ENCODE measurements at places on chromosomes 13 and 19.

DNA sequence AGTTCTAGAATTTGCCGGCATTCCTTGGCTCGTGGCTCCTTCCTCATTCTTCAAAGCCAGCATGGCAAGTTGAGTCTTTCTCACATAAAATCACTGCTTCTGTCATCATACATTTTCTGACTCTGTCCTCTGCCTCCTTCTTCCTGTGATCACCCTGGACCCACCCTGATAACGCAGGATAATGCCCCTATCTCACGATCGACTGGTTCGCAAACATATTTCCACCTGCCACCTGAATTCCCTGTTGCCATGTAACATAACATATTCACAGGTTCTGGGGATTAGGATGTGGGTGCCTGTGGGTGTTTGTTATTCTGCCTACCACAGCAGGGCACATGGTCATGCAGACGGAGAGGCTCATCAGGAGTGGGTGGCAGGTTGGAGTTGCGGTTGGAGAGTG lies 177.7 kb downstream of the NHLRC3 start:
- DNase-seq = no peak

- no peak for DNase-seq
Measured at GRCh38 chr13:109182777-109183465, 553.5 kb downstream of the MYO16 start.

GRCh38 chr13:39540929-39541605 lies 61.9 kb downstream of the LHFPL6 start:
- DNase-seq = no peak

DNA sequence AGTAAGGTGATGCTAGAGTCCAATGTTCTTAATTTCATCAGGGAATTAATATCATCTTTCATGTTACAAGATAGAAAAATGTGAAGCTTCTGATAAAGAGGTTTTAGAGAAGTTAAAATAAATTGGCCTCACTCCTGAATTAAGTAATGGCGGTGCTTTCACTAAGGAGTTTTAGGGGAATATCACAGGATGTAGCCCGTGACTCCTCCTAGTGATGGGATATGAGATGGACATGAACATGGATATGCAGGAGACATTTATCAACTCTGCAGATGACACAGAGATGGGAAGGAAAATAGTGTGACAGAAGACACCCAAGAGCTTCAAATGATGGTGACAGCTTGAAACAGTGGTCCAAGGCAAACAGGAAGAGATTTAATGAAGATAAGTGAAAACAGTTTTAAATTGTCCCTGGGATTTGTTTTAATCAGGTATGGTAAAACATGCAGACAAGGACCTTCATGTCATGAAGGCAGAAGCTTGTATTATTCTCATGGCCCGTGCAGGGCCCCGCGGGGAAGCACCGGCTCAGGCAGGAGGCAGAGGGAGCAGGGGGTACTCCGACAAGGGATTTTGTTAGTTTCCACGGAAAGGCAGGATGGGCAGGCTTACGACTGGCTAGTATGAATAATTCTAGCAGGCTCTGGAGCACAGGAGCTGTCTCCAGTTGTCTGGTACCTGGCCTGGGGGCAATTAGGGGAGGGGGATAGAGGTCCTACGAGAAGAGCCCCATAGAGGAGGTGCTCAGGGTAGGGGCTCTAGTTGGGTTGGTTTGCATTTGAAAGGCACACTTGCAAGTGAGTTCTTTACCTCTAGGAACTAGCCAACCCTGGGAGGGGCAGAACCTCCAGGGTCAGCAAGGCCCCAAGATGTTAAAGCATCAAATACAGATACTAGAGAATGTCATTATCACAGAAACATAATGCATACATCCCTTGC lies 38.7 kb upstream of the FARP1 start:
- DNase-seq = no peak

DNA sequence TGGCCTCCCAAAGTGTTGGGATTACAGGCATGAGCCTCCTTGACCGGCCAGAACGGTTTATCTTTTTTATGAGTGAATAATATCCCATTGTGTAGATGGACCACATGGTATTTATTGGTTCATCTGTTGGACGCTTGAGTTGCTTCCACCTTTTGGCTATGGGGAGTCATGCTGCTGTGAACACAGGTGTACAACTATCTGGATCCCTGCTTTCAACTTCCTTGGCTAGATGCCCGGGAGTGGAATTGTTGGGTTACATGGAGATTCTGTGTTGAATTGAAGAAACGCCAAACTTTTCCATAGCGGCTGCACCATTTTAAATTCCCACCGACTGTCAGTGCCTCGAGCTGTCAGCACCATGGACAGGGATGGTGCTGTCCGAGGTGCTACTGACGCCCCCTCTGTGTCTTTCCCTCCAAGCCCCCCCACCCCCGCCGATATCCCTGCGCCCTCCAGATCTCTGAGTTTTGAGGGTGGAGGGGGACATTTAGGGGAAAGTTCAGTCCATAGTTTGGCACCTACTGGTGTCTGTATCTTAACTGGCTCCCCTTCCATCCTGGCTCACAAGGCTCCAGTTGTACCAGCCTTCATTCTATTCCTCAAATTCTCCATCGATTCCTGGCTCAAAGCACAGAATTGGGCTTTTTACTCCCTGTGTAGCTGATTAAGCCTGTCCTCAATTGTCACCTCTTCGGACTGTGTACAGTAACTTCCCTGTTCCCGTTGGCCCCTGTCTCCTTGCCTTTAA lies 27.3 kb downstream of the PNPLA6 start:
- no peak for DNase-seq

GRCh38 chr13:33318744-33319143 lies 33.2 kb upstream of the STARD13 start:
- no peak for DNase-seq

DNA sequence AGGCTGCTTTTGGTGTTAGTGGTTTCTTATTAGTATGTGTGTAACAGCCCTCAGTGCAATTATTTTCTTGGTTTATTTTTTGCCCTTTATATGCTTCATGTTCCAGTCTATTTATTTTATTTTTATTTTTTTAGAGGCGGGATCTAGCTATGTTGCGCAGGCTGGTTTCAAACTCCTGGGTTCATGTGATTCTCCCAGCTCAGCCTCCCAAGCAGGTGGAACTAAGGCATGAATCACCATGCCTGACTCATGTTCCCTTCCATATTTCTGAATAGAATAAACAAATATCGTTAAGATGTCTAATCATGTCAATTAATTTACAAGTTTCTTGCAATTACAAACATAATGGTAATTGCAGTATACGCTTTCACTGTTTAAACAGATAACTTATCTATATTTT lies 11.7 kb downstream of the SKA3 start:
- DNase-seq = no peak

- peak; percentile 82 for DNase-seq
Measured at GRCh38 chr13:42876270-42876714, 94.9 kb downstream of the FAM216B start.

DNA sequence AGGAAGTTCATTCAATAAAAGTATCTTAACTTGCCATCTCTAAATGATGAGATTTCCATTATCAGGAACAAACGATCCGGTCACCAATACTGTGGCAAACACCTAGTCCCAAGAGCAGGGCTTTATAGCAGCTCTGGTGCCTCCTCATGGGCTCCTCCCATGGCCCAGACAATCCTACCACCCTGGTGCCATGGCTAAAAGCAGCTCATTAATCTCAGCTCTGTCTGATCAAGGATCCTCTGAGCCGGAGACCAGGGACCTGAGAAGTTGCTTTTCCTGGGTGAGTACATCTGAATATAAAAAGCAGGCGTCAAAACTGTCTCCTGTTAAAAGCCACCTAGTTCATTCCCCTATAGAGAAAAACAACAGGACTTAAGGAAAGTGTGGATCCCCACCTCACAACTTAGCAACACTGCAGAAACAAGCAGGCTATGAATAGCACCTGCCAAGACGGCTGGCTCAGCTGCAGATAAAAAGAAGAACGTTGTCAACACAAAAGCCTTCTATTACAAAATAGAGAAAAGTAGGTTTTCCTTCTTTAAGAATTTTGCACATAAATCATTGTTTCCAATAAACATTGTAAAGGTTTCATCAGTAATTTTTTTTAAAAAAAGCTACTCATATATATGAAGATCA lies 30.3 kb downstream of the TSHZ3 start:
- no peak for DNase-seq

- DNase-seq = no peak
Measured at GRCh38 chr19:41997851-41998229, 3.8 kb upstream of the ATP1A3 start.

DNA sequence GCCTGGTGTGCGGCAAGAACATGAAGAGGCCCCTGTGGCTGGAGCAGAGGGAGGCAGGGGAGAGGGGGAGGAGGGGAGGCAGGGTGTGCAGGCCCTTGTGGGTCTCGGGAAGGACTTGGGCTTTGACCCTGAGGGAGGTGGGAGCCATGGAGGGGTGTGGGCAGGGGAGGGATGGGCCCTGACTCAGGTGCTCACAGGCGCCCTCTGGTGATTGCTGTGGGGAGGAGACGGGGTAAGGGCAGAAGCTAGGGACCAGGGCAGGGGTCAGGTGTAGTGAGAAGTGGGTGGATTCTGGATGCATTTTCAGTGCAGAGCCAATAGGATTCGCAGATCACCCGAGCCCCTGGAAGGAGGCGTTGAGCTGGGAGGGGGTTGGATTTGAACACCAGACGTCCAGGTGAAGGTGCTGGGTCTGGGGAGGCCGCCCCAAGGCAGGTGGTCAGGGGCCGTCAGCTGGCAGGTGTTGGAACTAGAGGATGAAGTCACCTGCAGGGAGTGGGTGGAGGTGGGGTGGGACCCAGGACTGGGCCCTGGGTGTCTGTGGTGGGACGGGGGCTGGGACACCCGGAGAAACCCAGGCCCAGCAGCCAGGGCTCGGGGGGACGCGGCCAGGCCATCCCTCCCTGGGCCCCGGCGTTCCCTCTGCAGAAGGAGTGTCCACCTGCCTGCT lies 185.4 kb downstream of the KDM4B start:
- peak; percentile 39 for DNase-seq

DNA sequence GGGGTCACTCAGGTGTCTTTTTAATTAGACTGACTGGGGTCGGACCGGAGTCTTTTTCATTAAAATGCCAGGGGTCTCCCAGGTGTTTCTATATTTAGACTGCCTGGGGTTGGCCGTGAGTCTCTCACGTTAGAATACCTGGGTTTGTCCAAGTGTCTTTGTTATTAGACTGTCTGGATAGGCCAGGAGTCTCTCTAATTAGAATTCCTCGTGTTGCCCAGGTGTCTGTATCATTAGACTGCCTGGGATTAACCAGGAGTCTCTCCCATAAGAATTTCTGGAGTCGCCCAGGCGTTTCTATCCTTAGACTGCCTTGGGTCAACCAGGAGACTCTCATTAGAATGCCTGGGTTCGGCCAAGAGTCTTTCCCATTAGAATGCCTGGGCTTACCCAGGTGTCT lies 1445.7 kb downstream of the UQCRFS1 start:
- DNase-seq = no peak

DNA sequence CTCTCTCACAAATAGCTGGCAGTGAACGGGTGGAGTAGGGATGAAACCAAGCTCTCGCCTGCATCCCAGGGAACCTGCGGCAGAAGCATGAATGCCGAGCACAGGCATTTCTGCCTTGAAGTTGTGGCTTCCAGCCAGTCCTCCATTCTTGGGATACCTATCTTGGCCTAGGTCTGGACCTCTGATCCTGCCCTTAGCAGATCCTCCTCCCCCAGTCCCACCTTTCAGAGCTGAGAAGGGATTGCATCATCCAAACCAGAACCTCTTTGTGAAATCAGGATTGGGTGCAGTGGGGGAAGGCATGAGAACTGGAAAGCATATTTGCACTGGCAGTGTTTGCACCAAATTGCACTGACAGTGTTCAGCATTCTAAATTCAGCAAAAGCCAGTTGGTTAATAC lies 5.8 kb downstream of the ZNF780A start:
- DNase-seq = no peak

GRCh38 chr19:41813911-41814310 lies 17.5 kb downstream of the CEACAM3 start:
- no peak for DNase-seq

- no peak for DNase-seq
Measured at GRCh38 chr13:78521091-78521490, 82.3 kb downstream of the POU4F1 start.

- peak; percentile 38 for DNase-seq
Measured at GRCh38 chr19:44512326-44513298, 12.3 kb upstream of the ZNF180 start.

- DNase-seq = no peak
Measured at GRCh38 chr13:99067159-99067985, 89.5 kb upstream of the DOCK9 start.

DNA sequence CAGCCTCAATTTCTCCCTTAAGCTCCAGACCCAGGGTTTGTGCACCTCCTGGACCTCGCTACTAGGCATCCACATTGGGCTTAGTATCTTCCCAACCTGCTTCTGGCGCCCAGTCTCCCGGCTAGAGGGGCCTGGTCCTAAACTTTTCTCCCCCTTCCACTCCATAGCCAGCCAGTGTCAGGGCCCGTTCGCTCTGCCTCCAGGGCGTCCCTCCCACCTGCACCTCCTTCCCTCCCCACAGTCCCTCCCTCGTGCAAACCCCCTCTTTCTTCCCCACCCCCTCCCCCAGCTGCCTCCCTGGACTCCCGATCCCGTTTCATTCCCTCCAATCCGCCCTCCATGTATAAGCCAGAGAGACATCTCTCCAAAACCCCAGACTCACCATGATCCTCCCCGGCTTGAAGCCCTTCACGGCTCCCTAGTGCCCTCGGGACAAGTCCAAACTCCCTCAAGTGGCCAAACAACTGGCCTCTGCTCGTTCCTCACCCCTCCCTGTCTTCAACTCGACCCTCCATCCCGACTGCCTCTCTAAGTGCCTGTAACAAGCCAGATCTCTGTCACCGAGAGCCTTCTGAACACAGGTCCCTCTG lies 997 bp upstream of the SAMD4B start:
- DNase-seq = peak; percentile 46

DNA sequence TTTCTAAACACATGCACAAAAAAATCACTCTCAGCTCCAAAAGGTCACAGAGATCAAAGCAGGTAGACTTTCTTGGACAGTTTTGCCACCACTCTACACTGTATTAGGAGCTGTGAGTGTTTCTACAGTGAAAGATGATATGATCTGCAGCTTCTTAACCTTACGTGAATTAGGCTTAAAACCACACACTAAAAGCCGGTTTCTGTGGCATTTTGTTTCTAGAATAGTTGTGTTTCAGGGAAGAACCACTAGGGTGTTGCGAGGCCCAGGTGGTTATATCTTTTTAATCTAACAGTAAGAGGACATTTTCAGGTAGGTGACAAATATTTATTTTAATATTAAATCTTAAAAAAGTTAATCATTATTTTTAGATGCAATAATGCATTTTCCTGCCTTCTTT lies 216.4 kb downstream of the KLF5 start:
- no peak for DNase-seq

GRCh38 chr19:17665058-17665457 lies 23.1 kb downstream of the UNC13A start:
- no peak for DNase-seq

GRCh38 chr19:17164639-17165038 lies 50.5 kb upstream of the USE1 start:
- no peak for DNase-seq

- DNase-seq = peak; percentile 29
Measured at GRCh38 chr13:52911340-52911739, 62.9 kb upstream of the PCDH8 start.

All from suppressor macrophage treated with lipopolysaccharide for 4 hours (primary cell).